ENCODE measurements at places on chromosomes 16 and 17.
A peak's percentile ranks its signal among the peaks of the same experiment; 100 is the strongest.

DNA sequence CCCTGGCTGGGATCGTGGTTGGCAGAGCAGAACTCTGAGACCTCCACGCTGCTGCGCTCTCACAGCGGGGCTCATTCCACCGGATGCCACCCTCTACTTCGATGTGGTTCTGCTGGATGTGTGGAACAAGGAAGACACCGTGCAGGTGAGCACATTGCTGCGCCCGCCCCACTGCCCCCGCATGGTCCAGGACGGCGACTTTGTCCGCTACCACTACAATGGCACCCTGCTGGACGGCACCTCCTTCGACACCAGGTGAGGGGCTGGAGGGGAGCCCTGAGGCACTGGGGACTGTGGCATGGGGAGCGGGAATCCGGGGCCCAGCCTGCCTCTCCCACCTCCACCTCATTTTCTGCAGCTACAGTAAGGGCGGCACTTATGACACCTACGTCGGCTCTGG, 5.2 kb downstream of the FKBP10 start:
- no peak for DNase-seq

GRCh38 chr16:29729116-29729521, 16.7 kb downstream of the C16orf54 start:
- DNase-seq, result peak; percentile 35

GRCh38 chr17:11855306-11855705, 142.0 kb downstream of the ZNF18 start:
- DNase-seq, result no peak

DNA sequence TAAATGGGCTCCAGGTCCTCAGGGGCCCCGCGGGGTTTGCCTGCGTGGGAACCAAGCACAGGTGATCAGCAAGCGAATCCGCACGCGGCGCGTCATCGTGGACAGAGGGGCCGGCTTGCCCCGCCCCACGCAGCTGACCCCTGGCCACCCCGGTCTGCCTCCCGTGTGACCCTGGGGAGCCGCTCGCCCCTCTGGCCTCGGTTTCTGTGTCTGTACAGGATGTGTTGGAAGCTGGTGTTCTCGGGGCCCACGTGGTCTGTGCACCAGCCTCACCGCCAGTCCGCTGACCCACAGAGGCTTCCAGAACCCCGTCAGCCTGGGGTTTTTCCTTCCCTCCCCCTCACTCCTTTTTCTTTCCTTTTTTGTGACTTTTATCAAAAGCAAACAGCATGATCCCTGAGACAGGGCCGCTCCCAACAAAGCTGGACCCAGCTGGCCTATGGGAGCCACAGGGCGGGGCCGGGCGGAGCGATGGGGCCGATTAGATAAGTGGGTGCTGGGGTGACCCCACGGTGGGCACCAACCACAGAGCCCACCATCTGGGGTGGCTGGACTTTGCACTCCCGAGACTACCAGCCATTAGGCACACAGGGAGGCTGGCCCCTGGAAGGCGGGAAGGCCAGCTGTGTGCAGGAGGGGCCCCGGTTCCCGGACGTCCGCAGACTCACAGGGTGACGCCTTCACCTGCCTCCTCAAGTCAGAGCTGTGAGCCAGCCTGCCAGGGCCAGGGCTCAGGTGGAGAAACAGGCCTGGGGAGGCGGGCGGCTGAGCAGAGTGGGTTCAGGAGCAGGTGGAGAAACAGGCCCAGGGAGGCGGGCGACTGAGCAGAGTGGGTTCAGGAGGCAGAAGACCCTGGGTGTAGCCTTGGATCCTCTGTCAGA, 56.0 kb downstream of the ZFPM1 start:
- DNase-seq, result no peak

DNA sequence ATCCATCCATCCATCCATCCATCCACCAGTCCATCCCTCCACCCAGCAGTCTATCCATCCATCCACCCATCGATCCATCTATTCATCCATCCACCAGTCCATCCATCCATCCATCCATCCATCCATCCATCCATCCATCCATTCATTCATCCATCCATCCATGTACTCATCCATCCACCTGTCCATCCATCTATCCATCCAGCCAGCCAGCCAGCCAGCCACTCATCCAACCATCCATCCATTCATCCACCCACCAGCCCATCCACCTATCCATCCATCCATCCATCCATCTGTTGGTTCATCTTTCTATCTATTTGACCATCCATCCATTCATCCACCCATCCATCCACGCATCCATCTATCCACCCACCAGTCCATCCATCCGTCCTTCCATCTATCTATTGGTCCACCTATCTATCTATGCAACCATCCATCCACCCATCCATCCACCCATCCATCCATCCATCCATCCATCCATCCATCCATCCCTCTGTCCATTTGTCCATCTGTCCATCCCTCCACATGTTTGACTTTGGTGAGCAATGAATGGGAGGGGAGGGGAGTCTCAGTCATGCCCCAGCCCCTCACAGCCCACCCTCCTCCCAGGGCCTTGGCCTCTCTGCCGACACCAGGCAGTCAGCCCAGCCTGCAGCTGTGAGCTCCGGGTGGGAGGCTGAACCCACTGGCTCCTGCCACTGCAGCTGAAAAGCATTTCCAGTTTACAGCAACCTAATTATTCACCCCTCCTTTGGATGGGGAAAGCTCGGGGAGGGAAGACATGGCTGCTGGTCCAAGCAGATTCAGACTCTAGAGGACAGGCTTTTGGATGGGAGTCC, 38.1 kb upstream of the SSTR5 start:
- no peak for DNase-seq

GRCh38 chr17:48131216-48131824, 23.8 kb downstream of the SNX11 start:
- DNase-seq, result peak; percentile 48

DNA sequence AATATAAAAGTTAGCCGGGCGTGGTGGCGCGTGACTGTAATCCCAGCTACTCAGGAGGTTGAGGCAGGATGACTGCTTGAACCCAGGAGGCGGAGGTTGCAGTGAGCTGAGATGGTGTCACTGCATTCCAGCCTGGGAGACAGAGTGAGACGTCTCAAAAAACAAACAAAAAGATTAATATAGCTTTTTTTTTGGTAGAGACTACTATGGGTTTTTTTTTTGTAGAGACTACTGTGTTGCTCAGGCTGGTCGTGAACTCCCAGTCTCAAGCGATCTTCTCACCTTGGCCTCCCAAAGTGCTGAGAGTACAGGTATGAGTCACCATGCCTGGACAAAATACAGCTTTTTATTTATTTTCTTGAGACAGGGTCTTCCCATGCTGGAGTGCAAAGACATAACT, 20.2 kb downstream of the ZNRF1 start:
- peak; percentile 81 for DNase-seq

DNA sequence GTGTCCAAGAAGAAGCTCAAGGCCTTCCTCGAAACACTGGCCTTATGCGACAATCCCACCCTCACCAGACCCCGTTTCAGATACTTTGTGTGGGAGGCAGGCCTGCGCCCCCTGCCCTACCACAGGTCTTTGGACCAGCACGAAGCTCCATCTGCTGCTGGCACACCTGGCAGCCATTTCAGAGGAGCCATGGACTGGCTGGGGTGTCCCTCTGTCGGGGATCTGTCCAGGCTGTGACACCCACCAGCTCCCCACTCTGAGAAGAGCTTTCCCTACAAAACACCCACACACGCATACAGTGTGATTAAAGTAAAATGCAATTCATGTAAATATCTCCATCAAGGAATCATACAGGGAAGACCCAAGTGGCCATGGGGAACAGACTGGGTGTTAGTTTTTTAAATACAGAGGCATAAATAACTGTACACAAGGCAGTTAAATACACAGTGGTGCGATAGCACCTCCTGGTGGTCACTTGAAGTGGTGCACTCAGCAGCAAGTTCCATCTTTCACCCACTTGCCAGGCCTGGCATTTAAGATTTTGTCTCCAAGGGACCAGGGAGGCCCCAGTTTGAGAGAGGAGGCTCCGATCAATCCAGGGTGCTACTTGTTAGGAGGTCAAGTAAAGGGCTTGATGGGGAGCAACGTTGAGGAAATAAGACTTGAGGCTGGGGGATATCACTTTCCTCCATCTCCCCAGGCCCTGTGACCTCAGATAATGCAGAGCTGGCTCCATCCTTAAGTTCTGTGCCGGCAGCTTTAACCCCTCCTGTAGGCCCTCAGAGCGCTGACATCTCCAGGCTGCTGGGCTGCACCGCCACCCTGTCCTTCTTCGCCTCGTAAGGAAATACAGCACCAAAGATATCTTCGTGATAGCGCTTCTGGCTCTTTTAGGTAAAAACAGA, 43.6 kb downstream of the NOS2 start:
- DNase-seq, result peak; percentile 52

GRCh38 chr17:351875-352420, 659 bp downstream of the RPH3AL start:
- DNase-seq, result no peak

DNA sequence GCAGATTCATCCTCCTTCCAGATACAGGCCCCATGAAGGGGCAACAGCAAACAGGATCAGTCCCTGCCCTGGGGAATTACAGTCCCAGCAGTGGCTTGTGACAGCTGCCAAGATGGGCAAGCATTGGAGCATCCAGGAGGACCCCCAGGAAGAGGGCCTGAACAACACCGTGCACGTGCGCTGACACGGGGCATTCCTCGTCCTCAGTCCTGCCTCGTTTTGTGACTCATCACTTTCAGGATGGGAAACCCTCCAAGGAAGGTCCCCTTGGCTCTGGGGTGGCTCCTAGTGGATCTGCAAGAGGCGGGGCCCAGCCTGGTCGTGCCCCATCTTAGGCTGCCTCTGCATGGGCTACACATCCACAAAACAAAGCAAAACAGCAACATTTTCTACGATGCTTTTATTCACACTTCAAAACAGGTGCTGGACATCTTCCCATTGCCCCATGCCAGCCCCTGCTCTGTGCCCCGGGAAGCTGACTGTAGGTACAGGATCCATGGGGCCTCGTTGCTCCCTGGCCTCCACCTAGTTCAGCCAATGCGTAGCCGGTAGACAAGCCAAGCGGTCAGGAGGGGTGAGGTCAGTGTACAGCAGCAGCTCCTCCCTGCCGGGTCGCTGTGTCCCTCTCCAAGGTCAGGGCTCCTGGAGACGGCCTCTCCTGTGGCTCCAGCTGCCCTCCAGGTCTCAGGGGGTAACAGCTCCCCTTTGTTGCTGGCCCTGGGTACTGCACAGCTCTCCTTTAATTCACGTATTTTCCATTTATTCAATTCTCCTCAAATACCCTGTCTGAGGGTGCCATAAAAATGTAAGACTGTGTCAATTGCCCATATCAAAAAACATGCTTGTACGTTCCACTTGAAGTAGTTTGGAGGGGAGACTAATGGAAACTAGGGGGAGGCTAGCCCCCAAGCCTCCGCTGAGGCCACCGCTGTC, 32.2 kb downstream of the ACTG1 start:
- peak; percentile 22 for DNase-seq

- no peak for DNase-seq
These were observed 250.7 kb downstream of the NTN1 start for GRCh38 chr17:9271989-9272388.

- no peak for DNase-seq
These were observed 1.8 kb downstream of the ITGAX start for GRCh38 chr16:31356566-31357323.

DNA sequence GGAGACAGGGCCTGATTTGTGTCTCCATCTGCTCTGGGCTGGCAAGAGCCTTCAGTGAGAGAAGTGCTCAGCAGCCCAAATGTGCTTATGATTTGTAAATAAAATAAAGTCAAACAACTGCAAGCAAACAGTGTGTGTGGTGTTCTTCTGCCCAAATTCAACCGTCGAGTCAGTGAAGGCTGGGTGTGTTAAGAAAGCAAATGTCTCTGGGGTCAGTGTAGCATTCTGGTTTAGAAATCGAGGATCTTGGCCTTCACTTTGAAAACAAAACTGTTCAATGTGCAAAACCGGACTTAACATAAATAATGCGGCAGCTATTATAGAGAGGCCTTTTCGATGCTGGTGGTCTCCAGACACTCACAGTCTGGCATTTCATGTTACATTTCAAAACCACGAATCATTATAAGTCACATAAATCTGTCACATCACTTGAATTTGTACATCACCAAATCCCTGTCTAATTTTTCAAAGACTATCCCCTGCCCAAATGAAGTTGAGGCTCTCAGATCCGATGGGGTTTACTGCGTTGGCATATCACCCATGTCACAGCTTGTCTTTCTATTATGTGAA, 158.6 kb upstream of the MYOCD start:
- no peak for DNase-seq

DNA sequence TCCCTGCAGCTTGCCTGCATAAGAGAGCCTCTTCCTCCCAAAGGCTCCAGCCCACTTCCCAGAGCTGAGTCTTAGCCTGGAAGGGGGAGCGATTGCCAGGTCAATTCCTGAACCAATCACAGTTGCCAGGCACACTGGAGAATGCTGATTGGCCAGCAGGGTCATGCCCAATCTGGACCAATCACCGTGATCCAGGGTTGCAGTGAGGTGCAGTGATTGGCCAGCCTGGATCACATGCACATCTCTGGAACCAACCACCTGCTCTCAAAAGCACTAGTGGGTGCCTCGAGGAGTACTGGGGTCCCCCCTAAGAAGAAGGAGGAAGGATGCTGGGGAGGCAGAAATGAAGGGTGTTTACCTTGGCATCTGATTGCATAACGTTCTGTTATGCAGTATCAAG, 18.4 kb downstream of the NAGPA start:
- DNase-seq, result no peak

GRCh38 chr17:79851461-79851817, 12.2 kb upstream of the CBX4 start:
- no peak for DNase-seq

DNA sequence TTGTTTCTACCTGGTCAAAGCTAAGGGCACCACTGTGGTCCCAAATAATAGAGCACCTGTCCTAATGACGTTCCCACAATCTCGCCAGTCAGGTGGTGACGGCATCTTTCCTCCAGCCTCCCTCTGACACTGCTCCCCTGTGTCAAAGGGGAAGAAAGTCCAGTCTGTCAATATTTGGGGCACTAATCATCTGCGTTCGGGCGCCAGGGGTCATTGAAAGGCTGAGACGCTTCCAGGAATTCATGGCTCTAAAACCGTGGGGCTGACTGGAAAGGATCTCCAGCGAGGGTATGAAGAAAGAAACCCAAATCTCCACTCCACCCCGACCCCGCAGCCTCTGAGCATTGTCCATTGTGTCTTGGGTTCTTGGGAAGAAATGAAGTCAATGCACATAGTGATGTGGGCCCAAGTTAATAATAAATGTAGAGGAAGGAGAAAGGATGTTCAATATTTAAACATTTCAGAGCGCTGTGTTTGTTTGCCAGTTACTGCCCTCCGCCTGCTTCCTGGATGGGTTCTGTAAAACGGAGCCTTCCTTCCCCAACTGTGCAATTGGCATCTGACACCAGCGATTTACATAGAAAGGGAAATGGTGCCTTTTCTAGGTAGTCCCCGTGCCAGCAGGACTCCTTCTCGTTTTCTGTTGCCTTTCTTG, 103.2 kb downstream of the SOCS1 start:
- DNase-seq, result no peak

GRCh38 chr16:23510164-23510914, at the start of gene GGA2:
TSS of gene GGA2 (minus strand) at chr16:23510494. CDS start at chr16:23510411, 83 bp downstream.
- peak; percentile 74 for DNase-seq

- peak; percentile 89 for DNase-seq
These were observed 36.4 kb downstream of the HEATR3 start for GRCh38 chr16:50102051-50102746.

GRCh38 chr17:35953720-35954119, 10.2 kb upstream of the LYZL6 start:
- DNase-seq, result no peak
